ENCODE measurements at places on chromosomes 16 and 17. TPM values are rescaled to one million over a fixed set of nuclear protein-coding genes. Genes with fewer than 3 reads are reported as not detected.

The ATP6V0A1 gene
- total RNA-seq = 24.9 TPM

The TBC1D3 gene
- total RNA-seq = not detected

The ABCC11 gene
- total RNA-seq = 0.34 TPM

The KCTD19 gene
- total RNA-seq = not detected

The CDRT15L2 gene
- total RNA-seq = not detected

The TNFRSF13B gene
- total RNA-seq = not detected

The SLC52A1 gene
- 0.50 TPM for total RNA-seq

The HOXB9 gene
- not detected for total RNA-seq

The SLC25A39 gene
- total RNA-seq = 133 TPM

The CCDC78 gene
- 1.0 TPM for total RNA-seq

The MMP28 gene
- total RNA-seq = 31.8 TPM

The TEKT5 gene
- total RNA-seq = 0.34 TPM

The UBALD2 gene
- 7.9 TPM for total RNA-seq

The WFIKKN1 gene
- total RNA-seq = under 0.01 TPM

The PRSS21 gene
- total RNA-seq = 3.8 TPM

The TAT gene
- total RNA-seq = 0.07 TPM

The ERBB2 gene
- total RNA-seq = 40.3 TPM

The GP2 gene
- not detected for total RNA-seq

The CACNA1H gene
- total RNA-seq = not detected

The CES1 gene
- 0.43 TPM for total RNA-seq

The HEXD gene
- 5.5 TPM for total RNA-seq

The DHRS7C gene
- not detected for total RNA-seq

The CLEC3A gene
- total RNA-seq = not detected

The CSH1 gene
- not detected for total RNA-seq

The IKZF3 gene
- total RNA-seq = under 0.01 TPM
